ENCODE measurements at places on chromosomes 12 and 14.

DNA sequence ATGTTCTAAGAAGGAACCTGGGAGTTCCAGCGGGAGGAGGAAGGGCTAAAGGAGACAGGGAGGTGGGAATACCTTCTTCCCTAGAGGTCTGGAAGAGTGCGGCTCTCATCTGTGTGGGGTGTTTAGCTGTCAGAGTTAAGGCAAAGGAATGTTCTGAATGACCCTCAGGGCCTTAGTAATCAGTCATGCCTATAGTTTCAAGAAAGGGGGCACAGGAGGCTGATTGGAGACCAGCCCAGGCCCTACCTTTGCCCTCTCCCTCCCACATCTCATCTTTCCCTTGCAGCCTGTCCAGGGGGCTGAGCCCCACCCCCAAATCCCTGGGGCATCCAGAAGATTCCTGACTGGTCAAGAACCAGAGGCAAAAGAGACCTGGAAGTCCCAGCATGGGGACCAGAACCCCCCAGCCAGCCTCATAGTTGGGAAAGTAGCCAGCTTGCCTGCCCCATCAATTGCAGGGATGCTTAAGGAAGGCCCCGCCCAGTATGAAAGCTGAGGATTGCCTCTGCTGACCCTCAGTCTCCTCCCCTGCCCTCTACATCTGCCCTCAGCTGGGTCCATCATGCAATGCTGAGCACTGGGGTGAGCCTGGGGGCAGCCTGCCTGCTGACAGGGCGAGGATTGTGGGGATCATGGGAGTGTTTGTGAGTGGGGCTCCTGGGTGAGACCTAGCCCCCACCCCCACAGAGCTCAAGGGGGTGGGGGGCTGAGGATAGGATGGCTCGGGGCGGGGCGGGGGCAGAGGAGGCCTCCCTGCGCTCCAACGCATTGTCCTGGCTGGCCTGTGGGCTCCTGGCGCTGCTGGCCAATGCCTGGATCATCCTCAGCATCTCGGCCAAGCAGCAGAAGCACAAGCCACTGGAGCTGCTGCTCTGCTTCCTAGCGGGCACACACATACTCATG is 1.8 kb downstream of the GPR162 start:
- no peak for DNase-seq

DNA sequence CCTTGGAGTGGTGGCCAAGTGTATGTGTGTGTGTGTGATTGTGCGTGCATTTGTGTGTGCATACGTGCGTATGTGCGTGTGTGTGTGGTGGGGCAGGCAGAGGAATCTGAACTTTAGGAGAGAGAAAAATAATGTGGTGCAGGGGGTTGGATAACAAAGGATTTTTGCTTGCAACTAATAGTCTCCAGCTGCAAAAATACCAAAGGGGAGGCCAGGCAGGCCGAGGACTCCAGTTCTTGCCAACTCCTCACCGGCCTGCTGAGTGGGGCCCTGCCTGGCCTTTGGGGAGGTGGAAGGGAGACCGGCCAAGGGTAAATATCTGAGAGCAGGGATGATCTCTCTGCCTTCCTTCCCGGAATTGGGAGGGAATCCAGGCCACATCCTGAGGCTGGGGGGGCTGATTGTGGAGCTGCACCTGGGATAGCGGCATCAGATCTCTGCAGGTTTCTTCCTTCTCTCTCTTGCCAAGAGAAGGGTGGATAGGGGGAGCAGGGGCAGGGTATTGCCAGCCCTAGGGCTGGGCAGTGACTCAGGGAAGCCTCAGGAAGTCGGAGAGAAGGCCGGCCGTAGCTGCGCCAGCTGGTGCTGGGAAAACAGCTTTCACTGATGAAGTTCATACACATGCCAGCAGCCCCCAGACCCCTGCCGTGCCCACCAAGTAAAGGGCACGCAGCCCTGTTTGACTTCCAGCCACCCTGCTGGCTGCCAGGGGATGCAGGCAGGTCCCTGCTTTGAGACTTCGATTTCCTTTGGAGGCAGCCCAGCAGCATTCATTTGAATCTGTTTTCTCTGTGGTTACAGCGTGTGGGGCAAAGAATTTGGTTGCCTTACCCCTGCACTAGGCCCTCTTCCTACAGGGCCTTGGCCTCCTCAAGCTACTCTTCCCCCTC is 4.6 kb upstream of the LRP1-AS start:
- DNase-seq, result no peak

DNA sequence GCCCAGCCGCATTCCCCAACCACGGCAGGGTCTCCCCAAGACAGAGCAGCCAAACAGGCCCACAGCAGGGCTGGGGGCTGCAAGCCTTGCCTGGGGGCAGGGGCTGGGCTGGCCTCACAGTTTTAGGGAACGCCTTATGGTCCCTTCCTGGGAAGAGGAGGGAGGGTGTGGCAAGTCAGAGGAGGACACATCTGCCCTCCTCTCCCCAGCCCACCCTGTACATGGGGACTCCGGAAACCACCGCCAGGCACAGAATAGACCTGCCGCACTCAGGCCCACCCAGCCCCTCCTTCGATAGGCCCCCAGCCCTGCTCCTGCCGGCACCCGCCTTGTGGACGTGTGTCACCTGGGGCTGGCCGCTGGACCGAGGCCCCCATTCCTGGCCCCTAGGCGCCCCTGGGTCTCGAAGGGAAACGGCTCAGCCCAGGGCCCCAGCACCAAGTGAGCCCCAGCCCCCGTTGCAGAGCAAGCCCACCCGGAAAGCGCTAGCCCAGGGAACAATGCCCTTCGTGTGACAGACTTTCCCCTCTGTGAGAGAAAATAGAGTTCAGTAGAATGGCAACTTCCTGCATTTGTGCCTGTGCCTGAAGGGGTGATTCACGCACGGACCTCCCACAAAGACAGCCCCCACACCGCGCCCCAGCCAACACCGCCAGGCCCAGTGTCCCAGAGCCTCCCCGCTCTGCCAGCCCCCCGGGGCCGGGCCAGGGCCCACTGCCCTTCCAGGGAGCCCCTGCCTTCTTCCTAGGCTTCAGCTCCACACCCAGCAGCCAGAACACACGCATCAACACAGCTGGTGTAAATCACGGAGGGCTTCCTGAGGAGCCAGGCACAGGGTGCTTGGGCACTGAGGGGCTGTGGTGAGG is 12.0 kb upstream of the NUDT14 start:
- DNase-seq, result no peak

GRCh38 chr14:36724162-36724561 is 62.5 kb downstream of the PAX9 start:
- DNase-seq, result no peak

DNA sequence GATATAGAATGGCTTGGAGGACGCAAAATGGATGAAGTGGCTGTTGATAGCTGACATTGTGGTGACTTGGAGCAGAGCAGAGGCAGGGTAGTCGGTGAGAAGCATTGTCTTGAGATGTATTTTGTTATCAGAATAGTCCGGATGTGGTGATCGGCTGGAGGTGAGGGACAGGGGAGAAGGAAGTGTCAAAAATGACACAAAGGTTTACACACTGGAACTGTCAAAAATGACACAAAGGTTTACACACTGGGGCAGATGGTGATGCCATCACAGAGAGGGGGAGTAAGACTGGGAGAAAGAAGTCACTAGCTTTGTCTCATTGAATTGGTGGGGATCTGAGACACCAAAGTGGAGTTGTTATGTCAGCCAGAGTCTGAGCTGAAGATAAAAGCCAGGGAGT is 30.1 kb downstream of the CDKL1 start:
- DNase-seq, result no peak

GRCh38 chr12:68042212-68042699 is 53.0 kb downstream of the IFNG-AS1 start:
- DNase-seq, result peak; percentile 4

- DNase-seq, result peak; percentile 32
Observed at GRCh38 chr12:121465921-121466793, 66.2 kb downstream of the RNF34 start.

GRCh38 chr14:102927878-102928411 is 5.5 kb downstream of the AMN start:
- DNase-seq, result no peak

GRCh38 chr12:94244165-94245133 is 96.1 kb downstream of the PLXNC1 start:
- DNase-seq, result no peak

DNA sequence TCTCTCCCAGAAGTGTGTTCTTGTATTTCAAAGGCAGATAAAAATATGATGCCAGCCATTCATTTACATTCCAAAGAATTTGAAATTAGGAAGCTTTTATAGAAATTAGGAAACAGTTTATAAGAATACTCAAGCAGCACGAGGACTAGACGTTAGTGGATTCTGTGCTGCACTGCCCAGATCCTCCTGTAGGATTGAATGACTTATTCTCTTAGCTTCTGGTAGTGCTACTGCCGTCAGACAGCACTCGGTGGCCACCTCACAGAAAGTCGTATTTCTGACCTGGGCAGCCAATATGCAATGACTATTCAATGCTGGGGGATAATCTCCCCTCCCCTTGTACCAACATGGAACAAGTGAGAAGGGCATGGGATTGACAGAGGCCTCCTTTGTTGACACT is 326.4 kb downstream of the RPL10L start:
- DNase-seq, result no peak

DNA sequence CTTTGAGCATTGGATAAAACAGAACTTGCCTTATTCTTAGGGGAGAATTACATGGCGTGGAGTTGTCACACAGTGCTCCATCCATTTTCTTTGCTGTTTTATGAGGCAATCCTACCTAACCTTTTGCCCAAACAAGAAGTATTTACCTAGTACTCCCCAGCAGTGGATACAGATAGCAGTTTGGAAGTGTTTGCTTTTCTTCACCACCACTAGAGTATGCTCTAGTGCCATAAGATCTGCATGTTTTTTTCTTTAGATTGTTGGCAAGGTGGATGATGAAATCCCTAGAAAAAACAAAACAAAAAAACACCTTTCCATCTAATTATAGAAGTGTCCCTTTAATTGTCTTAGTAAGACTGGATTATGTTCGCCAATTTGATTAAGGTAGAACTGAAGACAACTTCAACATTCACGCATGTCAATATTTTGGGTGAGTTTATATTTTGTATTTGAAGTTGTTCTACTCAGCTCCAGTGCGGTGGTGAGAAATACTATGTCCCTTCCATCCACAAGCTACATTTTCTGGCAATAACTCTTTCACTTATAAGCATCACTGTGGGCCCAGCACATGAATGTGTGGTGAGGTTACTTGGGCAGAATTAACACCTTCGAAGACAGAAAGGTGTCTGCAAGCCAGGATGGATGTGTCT is 23.6 kb upstream of the TMEM260 start:
- peak; percentile 41 for DNase-seq

- DNase-seq, result no peak
Observed at GRCh38 chr14:78007160-78007559, 163.0 kb upstream of the NRXN3 start.

DNA sequence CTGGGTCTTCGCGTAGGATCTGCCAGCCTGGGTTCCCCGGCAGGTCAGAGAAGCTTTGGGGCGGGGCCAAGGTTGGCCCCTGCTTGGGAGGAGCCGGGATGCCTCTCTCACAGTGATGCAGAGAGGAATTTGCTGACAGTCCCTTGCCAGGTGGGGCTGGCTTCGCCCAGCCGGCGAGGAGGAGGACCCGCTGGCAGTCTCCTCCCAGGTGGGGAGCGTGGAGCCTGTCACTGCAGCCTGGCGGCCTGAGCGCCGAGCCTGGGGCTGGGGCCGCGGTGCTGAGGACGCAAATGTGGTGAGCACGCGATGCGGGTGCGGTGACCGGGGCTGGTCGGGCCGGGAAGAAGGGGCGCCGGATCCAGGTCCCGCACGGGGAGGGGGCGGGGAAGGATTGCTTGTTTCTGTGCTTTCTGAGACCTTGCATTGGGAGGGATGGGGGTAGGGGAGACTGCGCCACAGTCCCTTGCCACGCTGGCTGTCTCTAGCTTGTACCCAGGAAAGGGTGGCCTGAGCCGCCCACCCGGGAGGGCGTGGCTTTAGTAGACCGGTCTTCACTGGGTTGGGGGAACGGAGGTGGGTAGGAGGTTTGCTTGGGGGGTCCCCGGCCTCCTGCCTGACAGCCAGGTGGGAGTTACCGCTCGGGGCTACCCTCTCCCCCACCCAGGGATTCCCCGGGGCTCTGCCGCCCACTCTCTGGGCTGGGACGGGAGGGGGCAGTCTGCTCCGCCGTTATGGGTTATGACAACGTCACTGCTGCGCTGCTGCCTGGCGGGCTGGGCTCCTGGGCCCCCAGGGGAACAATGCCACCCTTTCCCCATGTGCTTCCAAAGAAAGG is at the start of gene TMEM63C:
Gene TMEM63C, plus strand, starts transcription at position 196 of the 835 bp plus-strand sequence. CDS start 37,016 bp downstream, outside the sequence.
- no peak for DNase-seq

GRCh38 chr12:31631023-31631724 is 28.3 kb upstream of the ETFBKMT start:
- no peak for DNase-seq

- DNase-seq, result peak; percentile 57
Observed at GRCh38 chr12:88549929-88550328, 30.3 kb downstream of the KITLG start.

- DNase-seq, result no peak
Observed at GRCh38 chr12:109451400-109451799, 25.7 kb downstream of the KCTD10 start.

GRCh38 chr14:66610154-66610563 is 102.2 kb downstream of the GPHN start:
- peak; percentile 13 for DNase-seq

- DNase-seq, result no peak
Observed at GRCh38 chr14:94787092-94787491, 17.2 kb upstream of the GSC start.

DNA sequence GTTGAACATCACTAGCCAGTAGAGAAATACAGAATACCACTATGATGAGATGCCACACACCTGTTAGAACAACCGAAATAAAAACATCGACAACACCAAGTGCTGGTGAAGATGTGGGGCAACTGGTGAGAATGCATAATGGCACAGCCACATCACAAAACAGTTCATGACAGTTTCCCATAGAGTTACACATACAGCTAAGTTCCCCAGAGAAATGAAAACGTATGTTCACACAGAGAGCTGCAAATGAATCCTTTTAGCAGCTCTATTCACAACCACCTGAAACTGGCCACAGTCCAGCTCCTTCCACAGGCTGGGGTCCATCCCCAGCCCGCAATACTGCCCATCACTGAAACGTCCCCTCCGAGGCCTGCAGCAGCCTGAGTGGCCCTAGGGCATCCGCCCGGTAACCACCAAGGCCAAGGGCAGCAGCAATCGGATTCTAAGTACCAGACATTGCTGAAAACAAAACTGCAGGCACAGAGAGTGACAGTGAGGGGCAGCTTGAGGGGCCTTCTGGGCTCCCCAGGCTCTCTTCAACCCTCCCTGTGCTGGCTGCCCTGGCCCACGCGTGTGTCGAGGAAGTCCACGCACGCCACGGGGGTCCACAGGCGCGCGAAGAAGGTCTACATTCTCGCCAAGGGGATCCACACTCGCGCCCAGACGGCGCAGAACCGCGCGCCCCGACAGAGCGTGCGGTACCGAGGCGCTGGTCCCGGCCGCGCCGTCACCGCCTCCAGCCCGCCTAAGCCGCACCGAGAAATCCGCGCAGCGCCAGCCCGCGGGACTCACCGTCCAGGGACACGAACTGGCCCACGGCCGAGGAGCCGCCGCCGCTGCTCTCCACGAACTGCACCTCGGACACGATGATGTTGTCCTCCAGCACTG is 903 bp downstream of the BRF1 start:
- peak; percentile 63 for DNase-seq
